Lower lobe of right lung (tissue), 2 donors: ENCODE measurements at places on chromosomes 1 and 21. TPM values are rescaled to one million over a fixed set of nuclear protein-coding genes. Genes with fewer than 3 reads are reported as not detected.

The TFF2 gene
- not detected for total RNA-seq

The ZNF593 gene
- 18.0 TPM for total RNA-seq

The PADI1 gene
- total RNA-seq: not detected

The MOB3C gene
- 30.2 TPM for total RNA-seq

The PRAMEF10 gene
- not detected for total RNA-seq

- DNase-seq: no peak
Observed at GRCh38 chr1:84171481-84171880, 27.4 kb downstream of the PRKACB start.

DNA sequence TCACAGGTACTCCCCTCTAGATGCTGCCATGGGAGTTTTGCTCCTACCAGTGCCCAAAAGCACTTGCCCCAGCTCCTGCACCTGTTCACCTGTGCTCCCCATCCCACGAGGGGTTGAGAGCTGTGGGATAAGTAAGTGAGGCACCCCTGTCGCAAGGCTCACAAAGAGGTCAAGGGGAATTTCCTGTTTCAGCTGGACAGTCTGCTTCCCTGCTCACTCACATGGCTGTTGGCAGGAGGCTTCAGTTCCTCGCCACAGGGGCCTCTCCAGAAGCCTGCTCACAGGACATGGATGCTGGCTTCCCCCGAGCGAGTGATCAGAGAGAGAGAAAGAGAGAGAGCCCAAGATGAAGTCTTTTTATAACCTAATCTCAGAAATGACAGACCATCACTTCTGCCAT, 8.7 kb upstream of the NCMAP start:
- no peak for DNase-seq

DNA sequence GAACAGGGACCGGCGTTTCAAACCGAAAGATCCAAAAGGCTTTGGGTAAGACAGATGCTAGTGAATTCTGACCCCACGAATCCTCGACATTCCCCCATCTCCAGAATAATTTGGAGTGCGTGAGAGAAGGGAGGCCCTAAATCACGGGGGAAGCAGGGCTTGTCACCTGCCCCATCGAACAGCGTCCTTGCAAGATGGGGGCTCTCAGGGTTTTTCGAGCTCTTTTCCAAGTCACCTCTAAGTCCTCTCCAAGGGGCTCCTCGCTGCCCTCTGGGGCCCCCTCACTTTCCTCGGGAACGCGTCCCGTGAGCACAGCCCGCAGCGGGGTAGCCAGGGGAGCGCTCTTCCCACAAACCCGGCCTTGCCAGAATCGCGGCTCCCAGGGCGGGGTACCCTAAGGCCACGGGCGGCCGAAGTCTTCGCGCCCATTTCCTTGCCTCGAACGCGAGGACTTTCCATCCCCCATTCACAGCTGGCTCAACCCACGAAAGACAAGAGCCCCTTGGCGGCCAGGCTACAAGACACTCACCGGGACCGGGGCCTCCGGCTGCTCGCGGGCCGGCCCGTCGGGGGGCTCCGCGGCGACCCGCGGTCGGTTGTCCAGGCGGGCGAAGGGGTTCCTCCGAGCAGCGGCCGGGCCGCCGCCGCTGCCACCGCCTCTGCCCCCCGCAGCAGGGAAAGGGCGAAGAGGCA, 546 bp downstream of the DONSON start:
- DNase-seq: peak; percentile 56

GRCh38 chr1:24921412-24921811, 8.7 kb downstream of the RUNX3 start:
- no peak for DNase-seq

- DNase-seq: no peak
Observed at GRCh38 chr1:78370779-78371482, 119.8 kb upstream of the PTGFR start.

- DNase-seq: peak; percentile 50
Observed at GRCh38 chr21:44991538-44992483, 52.0 kb downstream of the SLX9 start.

- DNase-seq: no peak
Observed at GRCh38 chr21:35905096-35905962, 155.0 kb downstream of the SETD4 start.

DNA sequence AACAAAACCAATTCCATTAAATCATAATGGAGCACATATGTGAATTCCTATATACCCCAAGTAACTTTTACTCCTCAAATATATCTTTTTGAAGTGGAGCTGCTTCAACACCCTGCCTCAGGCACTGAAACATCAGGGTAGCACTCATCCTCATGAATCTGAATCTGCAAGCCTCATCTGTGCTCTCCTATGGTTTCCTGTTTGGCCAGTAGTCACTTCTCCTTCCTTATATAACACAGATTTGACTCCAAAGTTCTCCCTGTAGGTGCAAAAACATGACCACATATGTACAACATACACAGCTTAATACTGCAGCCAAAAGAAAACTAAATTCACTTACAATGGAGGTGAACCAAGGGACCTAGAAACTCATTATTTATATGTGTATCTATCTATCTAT, 7.2 kb downstream of the TRIT1 start:
- no peak for DNase-seq

- peak; percentile 52 for DNase-seq
Observed at GRCh38 chr1:94327001-94327690, 89.8 kb upstream of the ARHGAP29 start.
